ENCODE measurements at places on chromosomes 1 and 21.

GRCh38 chr1:244974106-244974505, 109.8 kb upstream of the HNRNPU start:
- DNase-seq: no peak

DNA sequence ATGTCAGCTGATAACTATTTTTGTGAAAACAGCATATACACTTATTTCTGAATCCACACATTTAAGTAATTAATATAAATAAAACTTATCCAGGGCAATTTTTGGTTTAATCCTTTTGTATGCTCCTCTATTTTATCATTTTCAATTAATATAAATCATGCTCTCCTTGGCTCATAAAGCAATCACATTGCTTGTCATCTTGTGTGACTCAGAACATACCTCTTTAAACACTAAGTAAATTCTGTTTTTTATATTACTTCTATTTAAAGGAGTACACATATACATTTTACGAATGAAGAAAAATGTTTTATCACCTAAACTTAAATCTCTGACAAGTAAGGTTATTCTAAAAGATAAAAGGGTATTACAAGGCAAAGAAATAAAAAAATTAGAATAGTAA, 175.3 kb downstream of the USH2A start:
- no peak for DNase-seq

DNA sequence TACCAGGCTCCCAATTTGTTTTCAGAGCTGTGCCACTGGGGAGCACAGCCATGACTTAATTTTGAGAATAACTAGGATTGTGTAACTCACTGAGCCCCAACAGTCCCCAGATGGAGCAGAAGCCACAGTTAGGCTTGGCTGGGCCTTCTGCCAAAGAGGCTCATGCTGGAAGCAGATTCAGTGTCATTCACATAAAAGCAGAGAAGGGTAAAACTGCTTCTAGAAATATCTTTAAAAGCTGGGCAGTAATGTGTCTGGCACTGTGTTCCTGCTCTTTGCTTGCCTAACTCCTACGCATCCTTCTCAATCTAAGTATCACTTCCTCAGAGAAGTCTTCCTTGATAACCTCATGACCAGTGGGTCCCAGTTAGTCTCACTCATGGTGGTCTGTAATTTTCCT, 20.3 kb downstream of the STK40 start:
- DNase-seq: no peak

DNA sequence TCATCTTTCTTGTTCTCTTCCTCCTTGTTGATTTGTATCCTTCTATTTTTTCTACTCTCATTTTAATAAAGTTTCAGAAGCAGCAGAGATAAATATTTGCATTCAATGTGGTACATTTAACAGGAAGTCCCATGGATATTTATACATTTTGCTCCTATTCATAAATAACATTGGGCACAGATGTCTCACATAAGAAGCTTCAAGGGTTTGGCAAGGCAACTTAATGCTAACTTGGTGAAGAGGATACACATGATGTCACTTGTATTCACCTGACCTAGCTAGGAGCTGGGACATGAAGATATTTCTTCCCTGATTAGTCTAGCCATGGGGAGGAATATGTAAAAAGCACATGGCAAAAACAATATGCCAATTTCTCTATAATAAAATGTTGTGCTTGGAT, 65.1 kb upstream of the DUSP10 start:
- DNase-seq: no peak

GRCh38 chr1:89802051-89802450, 18.8 kb upstream of the LRRC8D start:
- DNase-seq: no peak
